ENCODE measurements at places on chromosomes 4 and X. TPM values are rescaled to one million over a fixed set of nuclear protein-coding genes. Genes with fewer than 3 reads are reported as not detected.

GRCh38 chr4:71607780-71608677 lies 175.8 kb downstream of the GC start:
- no peak for DNase-seq

- DNase-seq, result no peak
Measured at GRCh38 chr4:110165382-110166286, 32.8 kb downstream of the ELOVL6 start.

GRCh38 chr4:33772582-33772981 lies 2471.7 kb downstream of the ARAP2 start:
- DNase-seq, result no peak

GRCh38 chr4:100576570-100576969 lies 58.7 kb upstream of the EMCN start:
- DNase-seq, result no peak

DNA sequence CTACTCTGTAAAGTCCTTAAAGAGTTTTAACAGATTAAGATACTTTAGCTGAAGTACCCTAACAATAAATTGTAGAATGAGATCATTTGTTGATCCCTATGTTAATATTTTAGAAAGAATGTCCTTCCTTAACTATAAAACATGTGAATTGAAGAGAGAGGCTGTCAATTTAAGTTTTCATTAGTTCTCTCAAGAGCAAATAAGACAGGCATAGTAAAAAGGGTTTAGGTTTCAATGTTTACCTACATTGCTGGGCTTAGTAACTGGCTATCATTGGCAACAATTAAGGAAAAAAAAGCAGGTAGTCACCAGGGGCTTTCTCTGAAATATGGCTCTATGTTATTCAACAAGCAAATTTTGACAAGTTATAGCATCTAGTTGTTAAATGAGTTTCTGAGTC lies 91.5 kb downstream of the ATRX start:
- DNase-seq, result no peak

GRCh38 chrX:13220916-13221315 lies 98.9 kb downstream of the ATXN3L start:
- DNase-seq, result no peak

- no peak for DNase-seq
Measured at GRCh38 chr4:70365479-70365878, 4.9 kb downstream of the SMR3A start.

DNA sequence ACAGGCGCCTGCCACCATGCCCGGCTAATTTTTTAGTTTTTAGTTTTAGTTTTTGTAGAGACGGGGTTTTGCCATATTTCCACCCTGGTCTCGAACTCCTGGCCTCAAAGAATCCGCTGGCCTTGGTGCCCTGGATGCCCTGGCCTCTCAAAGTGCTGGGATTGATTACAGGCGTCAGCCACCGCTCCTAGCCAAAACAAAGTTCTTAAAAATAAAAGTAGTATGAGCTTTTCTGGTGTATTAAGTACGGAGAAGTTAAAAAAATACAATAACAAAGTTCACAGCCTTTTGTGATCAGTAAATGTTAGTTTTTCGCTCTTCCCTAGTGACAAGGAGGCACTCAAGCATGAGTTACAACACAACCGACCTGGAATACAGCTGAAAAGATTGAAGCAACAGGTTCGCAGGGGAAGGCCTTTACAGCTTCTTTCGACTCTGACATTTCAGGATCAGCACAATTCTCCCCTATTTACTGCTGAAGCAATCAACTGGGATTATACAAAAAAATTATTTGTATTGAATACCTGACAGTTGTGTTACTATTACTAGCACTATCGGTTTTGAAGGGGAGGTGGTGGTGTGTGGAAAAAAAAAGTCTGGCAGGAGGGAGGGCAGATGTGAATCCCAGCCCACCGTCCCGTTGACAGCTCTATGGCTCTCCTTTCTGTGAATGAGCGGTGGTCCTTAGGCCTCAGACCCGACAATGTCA lies 893 bp upstream of the METAP1 start:
- no peak for DNase-seq

- no peak for DNase-seq
Measured at GRCh38 chrX:84078991-84079390, 109.0 kb downstream of the RPS6KA6 start.

DNA sequence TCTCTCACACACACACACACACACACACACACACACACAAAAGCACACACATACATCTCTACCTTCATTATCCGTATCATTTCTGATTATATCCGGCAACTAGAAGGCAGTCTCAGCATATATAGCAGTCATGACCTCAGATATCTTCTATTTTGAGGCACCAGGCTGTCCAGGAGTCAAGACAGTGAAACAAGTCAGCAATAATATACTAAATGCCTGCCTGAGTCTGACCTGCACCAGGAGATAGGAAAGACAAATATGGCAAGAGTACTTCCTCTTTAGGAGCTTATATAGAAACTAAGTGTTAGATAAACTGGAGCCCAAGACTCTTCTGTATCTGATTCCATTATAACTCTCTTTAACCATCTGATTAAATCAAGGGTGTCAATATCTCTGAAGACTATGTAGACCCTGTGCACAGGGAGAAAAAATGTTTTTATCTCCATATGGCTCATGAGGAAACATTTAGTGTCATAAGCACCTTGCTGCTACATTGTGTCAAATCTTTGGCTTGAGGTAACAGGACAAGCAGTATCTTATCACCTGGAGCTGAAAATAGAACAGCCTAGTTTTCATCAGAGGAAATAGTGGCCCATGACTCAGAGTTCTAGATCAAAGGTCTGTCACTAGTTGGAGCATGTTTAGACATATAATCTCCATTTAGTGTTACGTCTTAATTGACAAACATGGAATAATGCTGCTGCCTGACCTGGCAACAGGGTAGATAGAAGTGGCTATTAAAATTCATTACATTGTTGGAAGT lies 27.0 kb upstream of the FAM47B start:
- no peak for DNase-seq

- DNase-seq, result no peak
Measured at GRCh38 chrX:42096265-42096920, 173.0 kb upstream of the CASK start.

GRCh38 chrX:108735679-108736508 lies 469 bp downstream of the IRS4 start:
- no peak for DNase-seq

- no peak for DNase-seq
Measured at GRCh38 chr4:42101446-42101975, 50.9 kb downstream of the BEND4 start.

MTMR8 gene
- 1.0 TPM for total RNA-seq

BRS3 gene
- total RNA-seq, result not detected

TMPRSS11E gene
- not detected for total RNA-seq
